ENCODE measurements at places on chromosomes 12 and 14.

- no peak for DNase-seq
These were observed 95.8 kb downstream of the ITPK1 start for GRCh38 chr14:93019970-93020369.

DNA sequence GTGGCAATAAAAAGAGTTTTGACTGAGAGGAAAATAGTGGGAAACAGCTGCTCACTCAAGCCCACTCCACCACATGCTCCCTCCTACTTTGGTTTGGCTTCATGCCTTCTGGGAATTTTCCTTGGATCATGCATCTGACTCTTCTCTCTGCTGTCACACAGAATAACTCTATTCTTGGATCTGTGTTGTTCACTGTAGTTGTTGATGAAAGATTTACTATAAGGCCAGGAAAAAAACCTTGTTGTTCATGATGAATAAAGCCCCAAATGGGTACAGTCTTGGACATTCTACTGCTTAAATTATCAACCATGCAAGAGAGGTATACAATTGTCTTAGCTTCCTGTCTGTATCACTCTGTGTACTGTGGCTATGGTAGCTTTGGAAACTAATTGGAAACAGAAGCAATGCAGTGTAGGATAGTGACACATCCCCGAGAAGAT lies 70.5 kb downstream of the TMX1 start:
- DNase-seq, result no peak

DNA sequence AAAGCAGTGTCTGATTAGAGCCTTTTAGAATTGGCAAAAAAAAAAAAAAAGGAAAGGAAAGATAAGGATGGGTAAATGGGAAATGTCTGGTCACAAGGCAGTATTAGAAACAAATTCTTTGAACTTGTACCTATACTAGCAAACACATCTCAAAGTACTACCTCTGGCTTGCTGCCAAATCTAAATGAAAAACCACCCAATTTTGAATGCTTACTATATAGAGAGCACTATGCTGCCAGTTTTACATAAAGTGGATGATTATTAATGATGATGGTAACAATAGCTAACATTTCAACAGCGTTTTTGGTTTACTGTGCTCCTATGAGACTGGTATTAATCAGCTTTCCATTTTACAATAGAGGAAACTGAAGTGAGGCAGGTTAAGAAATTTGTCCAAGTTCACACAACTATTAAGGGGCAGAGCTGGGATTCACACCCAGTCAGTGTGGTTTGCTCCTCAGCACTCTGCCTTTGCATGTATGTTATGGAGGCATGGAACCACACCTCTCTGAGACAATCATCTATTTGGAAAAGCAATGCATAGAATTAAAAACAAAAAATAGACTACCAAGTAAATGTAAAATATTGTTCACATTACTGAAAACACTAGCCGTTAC lies 34.2 kb downstream of the ATP2B1 start:
- no peak for DNase-seq

GRCh38 chr12:50106907-50107306 lies 3.1 kb downstream of the GPD1 start:
- no peak for DNase-seq

- DNase-seq, result peak; percentile 64
These were observed 47.1 kb downstream of the BCAT1 start for GRCh38 chr12:24901576-24902461.

GRCh38 chr14:32006263-32007110 lies 70.6 kb upstream of the ARHGAP5 start:
- no peak for DNase-seq

- DNase-seq, result peak; percentile 60
These were observed 37.5 kb downstream of the ACACB start for GRCh38 chr12:109153821-109154441.

DNA sequence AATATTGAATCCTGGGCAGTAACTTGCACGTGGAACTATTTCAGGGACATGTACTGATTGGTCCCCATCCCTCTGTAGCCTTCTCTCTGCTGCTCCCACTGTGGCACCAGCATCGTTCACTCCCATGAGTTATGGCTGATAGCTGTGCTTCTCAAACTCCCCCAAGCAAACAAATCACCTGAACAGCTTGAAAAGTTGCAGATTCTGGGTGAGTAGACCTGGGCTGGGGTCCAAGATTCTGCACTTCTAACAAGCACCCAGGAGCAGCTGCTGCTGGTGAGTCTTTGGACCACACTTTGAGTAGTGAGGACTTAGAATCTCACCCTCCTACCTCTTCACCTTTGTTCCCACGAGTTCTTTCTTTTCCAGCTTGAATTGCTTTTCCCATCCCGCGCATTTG lies 49.4 kb upstream of the ZFP36L1 start:
- DNase-seq, result no peak

GRCh38 chr12:123278101-123278627 lies 6.5 kb upstream of the CDK2AP1 start:
- no peak for DNase-seq

DNA sequence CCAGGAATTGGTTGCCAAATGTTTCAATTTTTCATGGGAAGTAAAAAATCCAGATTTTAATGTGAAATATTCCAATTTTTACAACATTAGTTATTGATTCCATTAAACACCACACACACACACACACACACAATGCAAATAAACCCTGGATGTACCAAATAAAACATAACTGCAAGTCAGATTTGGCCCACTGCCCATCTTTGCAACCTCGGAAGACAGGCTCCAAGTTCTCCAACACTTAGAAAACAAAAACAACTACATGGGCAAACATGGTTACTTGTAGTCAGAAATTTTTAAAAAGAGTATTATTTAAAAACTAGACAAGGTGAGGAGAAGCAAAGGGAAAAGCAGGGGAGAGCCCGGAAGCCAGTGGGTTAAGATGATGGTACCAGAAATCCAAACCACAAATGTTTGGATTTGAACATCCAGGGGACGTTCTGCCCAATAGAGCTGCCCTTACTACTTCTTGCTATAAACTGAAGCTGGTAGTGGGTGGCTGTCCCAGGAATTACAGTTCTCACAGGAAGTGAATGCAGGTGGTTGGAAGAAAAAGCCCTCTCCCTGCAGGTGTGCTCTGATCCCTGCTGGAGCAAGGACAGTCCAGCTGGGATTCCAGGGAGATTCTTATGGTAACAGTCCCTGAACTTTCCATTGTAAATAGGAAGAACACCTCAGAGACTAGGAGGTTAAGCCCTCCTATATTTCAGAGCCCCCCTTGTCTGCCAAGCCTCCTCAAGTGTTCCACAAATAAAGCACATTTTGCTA lies 111.7 kb downstream of the SLC25A21 start:
- no peak for DNase-seq

DNA sequence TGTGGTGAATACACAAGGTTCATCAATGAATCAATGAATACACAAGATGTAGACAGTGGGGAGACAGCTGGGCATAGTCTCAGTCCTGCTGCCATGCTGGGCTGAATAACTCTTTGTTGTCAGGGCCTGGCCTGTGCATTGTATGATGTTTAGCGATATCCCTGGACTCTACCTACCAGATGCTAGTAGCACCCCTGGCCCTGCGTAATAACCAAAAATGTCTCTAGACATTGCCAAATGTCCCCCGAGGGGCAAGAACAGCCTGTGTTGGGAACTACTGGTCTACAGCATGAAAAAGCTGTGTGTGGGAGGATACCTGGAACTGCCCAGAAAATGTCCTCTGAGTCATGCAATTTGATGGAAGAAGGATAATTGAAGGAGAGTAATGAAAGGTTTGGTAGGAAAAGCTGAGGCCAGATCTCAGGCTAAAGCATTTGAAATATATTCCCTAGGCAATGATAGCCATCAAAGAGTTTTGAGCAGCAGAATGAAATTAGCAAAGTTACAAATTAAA lies 128.2 kb downstream of the TMEM30B start:
- DNase-seq, result no peak

- no peak for DNase-seq
These were observed 134.1 kb upstream of the VRK1 start for GRCh38 chr14:96663076-96663475.

DNA sequence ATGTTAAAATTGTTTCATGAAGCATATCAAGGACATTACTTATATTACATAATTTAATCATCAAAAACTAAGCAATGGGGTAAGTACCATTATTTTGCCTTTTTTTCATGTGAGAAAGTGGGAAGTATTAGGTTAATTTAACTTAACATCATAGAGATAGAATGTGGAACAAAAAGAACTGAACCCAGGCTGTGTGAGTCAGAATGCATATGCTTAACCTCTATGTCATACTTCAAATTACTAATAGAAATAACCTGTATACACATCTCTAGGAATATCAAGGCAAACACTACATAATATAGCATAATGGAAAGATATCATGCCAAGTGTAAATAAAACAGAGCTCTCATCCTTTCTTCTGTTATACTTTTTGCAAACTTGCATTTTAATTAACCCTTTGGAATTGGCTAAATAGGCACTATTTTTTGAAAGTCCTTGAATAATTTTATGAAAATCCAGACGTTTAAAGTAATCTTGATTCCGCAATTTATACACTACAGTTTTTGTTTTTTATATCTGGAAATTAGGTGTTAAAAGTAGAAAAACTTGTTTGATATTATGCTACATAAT lies 777.7 kb downstream of the SLC6A15 start:
- no peak for DNase-seq

DNA sequence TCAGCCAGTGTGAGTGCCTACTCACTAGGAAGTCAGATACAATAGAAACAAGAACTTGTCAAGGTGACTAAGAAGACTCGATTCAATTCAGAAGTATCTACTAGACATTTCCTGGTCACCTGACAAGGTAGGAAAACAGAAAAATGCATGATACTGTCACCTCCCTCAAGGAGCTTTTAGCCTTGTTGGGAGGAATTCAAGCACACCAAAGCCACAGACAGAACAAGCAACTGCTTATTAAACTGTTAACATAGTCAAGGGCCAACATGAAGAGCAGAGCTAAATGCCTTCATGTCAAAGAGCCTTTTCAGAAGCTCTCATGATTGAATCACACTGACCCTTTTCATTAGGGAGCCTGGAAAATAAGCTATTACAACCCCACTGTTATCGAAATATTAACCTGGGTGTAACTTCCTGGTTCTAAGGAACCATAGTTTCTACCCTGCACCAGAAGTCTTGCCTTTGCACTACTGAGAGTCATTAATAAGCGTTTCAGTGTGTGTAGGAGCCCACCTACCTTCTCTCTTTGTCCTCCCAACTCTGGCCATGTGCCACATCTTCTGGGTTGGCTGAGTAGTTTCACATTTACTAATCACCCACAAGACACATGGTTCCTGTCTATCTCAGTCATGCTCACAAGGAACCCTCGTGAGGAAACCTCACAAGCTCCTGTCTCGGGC lies 31.0 kb upstream of the LGALS3 start:
- peak; percentile 72 for DNase-seq

DNA sequence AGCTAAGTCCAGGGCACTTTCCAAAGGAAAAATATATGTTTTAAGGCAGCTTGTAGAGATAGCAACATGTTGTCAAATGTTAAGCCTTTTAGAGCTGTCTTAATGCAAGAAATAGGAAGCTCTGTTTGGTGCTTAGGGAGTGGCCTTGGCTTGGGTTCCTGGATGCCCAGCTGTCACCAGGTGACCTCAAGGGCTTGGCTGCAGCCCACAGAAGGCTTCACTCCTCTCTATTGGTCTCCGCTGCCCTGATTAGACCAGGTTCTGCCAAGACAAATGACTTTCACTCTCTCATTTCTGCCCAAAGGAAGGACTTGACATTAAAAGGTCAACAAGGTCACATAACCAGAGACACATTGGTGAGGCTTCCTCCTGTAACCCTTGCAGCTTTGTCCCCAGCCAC lies 76.8 kb downstream of the WSCD2 start:
- no peak for DNase-seq

DNA sequence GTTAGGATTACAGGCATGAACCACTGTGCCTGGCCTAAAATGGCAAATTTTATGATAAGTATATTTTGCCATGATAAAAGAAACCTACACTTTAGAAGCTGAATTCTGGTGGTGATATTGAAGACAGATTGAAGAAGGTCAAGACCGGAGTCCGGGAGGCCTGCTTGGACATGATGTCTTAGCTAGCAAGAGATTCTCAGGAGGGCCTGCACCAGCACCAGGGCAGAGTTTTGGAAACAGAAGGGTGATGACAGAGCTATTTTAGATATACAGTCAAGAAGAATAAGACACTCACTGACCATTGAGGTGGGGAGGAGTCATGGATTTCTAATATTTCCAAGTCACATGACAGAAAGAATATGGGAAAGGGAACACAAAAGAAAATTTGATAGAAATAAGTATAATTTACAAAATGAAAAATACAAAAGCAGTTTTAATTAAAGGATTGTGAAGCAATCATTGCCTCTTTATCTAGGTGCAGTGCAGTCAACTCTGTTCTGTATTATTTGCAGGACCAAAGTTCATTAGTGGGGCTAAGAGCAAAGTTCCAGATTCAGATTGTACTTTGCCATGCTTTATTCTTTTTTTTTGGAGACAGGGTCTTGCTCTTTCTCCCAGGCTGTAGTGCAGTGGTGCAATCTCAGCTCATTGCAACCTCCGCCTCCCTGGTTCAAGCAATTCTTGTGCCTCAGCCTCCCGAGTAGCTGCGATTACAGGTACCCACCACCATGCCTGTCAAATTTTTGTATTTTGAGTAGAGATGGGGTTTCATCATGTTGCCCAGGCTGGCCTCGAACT lies 9.3 kb upstream of the PPP4R3A start:
- DNase-seq, result no peak

GRCh38 chr14:54686219-54686870 lies 119.4 kb downstream of the SAMD4A start:
- no peak for DNase-seq

DNA sequence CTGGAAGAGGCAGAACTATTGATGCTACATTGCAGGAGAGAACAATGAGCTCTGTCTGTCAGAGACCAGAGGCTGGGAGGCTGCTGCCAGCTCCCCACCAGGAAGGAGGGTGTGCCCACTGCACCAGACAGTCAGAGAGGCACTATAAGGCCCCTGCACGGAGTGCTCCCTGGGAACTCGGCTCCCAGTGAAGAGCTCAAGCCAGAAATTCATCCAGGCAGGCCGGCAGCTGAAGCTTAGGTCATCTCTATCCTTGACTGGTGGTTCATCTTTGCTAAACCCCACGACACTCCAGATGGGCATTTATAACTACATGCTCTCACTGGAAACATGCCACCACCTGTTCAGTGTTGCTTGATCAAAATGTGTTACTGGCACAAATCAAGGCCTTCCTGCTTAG lies 65.1 kb upstream of the GPATCH2L start:
- DNase-seq, result no peak

DNA sequence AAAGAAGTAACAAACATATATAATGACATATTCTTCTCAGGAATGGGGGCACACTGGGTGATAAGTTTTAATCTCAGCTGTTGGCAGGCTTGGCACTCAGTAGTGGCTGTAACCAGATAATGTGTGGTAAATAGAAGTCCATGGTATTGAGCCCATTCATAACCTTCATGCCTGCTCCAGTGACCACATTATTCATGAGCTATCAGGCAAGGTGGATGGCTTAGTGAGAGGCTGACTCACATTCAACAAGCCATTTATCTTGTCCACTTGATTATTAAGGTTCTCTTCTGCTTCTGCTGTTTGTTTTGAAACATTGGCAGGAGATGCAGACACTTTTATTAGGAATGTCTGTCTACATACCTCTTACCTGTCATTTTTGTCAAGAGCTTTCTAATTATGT lies 950.4 kb upstream of the LRFN5 start:
- DNase-seq, result no peak

- DNase-seq, result no peak
These were observed 14.9 kb downstream of the SLC35E3 start for GRCh38 chr12:68760806-68761441.

- no peak for DNase-seq
These were observed 8.1 kb upstream of the RIC8B start for GRCh38 chr12:106766393-106766826.

Data from activated CD8-positive, alpha-beta memory T cell treated with anti-CD3 and anti-CD28 coated beads, Interleukin-2, amount 50 U/mL, for 48 hours (primary cell).